CD4-positive, alpha-beta T cell treated with Interleukin-1 beta for 1 hour (primary cell): ENCODE measurements at places on chromosomes 6 and 20.

- DNase-seq, result peak; percentile 13
These were observed 173.2 kb downstream of the CDH26 start for GRCh38 chr20:60131375-60131774.

DNA sequence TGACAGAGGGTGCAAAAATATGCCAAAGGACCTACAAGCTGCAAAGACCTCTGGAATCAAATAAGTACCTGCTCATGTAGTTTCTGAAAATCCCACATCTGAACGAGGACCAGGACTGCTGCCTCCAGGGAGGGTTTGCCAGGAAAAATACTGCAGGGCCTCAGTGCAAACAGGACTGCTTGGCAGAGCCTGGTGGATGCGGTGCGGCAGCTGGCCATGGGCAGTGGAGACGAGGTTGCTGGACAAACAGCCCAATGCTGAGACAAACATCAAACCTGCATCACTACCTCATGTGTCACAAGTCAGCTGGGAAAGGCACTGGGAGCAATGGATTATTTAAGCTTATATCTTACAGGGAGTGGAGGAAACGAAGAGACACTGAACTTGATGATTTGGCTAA is 238.8 kb downstream of the PAX1 start:
- no peak for DNase-seq

DNA sequence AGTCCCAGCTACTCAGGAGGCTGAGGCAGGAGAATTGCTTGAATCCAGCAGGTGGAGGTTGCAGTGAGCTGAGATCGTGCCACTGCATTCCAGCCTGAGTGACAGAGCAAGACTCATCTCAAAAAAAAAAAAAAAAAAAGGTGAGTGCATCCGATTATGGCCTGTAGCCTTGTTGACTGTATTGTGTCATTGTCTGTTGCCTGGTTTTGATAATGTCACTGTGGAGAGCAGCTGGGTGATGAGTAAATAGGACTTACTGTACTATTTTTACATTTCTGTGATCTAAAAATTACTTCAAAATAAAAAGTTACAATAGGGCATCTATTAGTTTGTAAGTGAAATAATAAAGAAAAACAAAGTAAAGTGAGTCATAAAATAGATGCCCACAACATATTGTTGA is 134.1 kb upstream of the SALL4 start:
- DNase-seq, result no peak

- no peak for DNase-seq
These were observed 3.8 kb downstream of the TXNDC5 start for GRCh38 chr6:7906741-7907140.

GRCh38 chr20:623704-624103 is 13.6 kb upstream of the TCF15 start:
- no peak for DNase-seq

- DNase-seq, result no peak
These were observed 110.9 kb upstream of the LAMP5 start for GRCh38 chr20:9403448-9403847.

GRCh38 chr6:46327779-46328178 is 157.0 kb upstream of the ENPP5 start:
- no peak for DNase-seq

GRCh38 chr6:43247114-43247999 is 4.1 kb downstream of the TTBK1 start:
- peak; percentile 82 for DNase-seq

DNA sequence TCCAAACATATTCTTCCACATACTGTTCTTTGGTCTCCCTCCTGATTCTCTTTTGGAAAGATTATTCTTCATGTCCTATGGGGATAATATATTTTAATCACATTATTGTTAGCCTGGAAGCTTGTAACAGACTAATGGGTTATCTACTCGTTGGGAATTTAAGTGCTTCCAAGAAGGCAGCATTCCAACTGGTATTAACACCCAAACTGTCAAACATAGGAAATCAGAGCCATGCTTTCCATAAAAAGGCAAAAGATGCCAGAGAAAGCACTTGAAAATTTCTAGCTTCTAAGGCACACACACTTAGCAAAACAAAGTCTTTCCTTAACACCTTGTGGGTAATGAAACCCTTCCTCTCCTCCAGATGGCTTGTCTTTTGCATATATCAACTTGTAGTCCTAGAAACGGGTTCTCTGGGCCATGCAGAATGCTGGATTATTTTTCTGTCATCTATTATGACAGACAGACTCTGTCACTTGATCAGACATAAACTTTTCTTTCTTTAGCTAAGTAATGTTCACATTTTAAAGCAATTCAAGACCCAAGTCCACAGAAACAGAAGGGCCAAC is 41.5 kb downstream of the B4GALT5 start:
- no peak for DNase-seq

DNA sequence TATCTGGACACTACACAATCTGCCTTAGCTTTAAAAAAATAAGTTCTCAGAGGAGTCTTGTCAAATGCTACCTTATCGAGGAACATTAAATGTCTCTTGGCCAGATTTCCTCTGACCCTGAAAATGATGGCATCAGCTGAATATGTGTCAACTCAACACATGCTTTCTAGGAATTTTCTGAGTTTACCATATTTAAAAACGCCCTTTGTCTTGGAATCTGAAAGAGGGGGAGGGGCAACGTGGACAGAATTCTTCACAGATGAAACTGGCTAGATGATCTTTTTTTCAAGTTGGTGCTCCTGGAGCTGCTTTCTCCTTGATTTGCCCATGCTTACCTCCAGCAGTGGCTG is 5.1 kb downstream of the SOX4 start:
- no peak for DNase-seq

DNA sequence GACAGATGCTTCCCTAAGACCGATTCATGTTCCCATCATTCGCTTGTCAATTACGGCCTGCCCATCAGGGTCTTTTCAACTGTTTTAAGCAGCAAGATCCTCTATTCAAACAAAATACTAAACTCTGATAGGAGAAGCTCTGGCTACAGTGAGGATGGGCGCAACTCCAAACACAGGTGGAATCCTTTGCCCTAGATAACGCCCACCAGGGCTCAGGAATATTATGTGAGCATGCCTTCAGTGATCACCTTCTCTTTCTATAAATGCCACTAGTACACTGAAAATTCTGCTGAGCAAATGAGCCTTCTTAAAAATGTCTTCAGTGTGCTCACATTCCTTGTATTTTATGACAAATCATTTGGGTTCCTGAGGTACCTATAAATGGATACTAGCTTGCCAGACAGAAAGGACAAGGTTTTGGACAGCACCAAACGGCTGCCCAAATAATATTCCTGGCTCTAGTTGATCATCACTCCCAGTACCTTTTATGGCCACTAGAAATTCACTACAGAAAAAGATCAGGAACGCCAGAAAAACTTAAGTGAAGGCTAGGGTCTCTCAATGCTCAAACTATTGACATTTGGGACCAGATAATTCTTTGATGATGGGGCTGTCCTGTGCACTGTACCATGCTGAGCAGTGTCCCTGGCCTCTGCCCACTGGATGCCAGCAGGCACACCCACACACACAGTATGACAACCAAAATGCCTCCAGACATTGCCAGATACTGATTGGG is 13.1 kb downstream of the ZNF217 start:
- DNase-seq, result no peak

DNA sequence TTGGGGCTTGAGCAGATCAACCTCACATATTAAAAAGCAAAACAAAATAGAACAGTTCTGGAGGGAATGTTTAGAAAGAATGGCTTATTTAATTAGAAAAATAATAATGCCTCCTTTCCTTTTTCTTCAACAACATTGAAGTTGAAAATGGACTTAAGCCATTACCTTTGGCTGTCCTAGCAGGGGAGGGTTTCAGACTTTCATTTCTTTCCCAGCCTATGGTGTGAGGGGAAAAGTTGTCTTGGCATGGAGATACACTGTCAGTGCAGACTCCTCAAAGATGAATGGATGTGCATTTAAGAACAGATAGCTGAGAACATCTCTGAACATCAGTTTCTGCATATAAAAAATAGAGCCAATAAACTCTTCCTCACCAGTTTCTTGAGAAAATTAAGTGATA is 169.5 kb downstream of the PAX1 start:
- DNase-seq, result no peak

DNA sequence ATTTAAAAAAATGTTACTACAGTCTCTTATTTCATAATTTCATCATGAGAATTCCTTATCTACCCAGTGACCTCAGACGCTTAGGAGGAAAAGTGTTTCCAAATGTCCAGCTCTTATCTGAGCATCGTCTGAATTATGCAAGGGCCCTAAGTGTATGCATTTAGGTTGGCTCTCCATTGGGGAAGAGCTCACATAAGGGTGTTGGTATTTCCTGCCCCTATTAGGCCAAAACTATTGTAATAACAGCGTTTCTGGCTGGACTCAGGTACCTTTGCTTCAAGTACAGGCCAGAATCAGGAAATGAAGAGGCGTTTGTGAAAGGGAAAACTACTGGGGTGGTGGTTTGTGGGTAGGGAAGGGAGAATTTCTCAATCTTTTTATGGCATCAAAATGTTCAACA is 40.4 kb upstream of the SGK1 start:
- DNase-seq, result no peak

- DNase-seq, result no peak
These were observed 145.8 kb downstream of the PREX1 start for GRCh38 chr20:48681873-48682426.

GRCh38 chr6:4668271-4669179 is 107.7 kb upstream of the CDYL start:
- DNase-seq, result no peak

DNA sequence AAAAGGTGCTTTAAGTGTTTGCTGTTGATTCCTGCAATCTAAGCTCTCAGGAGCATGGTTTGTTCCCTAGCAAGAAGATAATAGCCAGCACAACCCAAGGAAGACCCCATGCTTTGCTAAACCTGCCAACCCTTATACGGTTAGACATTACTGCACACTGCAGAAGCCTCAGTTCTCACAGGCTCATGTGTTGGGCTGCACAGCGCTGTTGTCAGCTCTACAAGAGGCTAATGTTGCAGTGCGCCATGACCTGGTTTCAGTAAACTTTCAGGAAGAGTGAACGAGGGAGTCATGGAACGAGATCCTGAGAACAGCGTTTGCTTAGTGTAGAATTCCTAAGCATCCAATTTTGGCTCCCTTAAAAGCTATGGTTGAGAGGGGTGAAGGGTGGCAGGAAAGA is 218.5 kb downstream of the ARHGAP18 start:
- no peak for DNase-seq

GRCh38 chr20:43746344-43747137 is 19.7 kb upstream of the GTSF1L start:
- no peak for DNase-seq

DNA sequence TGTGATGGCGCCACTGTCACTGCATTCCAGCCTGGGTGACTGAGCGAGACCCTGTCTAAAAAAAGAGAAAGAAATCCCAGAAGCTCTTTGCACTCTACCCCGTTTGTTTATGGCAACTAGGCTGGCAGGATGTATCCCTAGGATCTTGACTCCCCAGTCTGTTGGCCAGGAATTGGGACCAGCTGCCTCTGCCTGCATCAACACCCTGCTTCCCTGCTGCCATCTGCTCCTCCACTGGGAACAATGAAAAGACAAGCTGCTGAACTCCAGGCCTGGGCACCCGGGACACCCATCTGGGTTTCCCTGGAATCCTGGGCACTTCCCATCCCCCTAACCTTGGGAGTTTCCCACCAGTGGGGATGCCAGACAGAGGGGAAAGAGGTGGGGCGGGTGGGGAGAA is 64.9 kb downstream of the CPNE5 start:
- DNase-seq, result no peak

GRCh38 chr6:27280540-27281000 is 31.5 kb downstream of the POM121L2 start:
- DNase-seq, result no peak
